ENCODE measurements at places on chromosomes 3 and 15. TPM values are rescaled to one million over a fixed set of nuclear protein-coding genes. Genes with fewer than 3 reads are reported as not detected.

DNA sequence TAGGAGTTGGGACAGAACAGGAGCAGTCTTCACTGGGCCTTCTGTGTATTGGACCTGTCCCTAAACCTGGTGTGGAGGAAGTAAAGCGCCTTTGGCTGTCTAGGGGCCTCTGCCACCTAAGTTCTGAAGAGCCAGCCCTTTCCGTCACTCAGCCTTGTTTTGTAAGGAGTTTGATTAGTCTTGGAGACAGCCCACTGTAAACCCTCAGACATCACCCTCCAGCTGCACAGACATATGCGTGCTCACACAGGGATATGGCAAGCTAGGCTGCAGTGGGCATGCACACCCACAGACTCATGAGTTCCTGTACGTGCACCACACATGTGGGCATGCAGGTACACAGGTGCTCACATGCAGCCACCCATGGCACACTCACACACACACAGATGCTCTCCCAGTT, 5.2 kb downstream of the PRKCD start:
- no peaks in the 10 kb centered on the region for H3K27me3 ChIP-seq
- H3K27ac ChIP-seq, result no peak overlapping the region
- H3K36me3 ChIP-seq, result no peaks in the 10 kb centered on the region
- H3K4me3 ChIP-seq, result no peak overlapping the region
- H3K4me1 ChIP-seq, result peaks cover 76% of the 10 kb centered on the region

Gene RHOV
- total RNA-seq, result not detected

GRCh38 chr15:39499681-39500080, 81.2 kb upstream of the THBS1 start:
- H3K36me3 ChIP-seq, result no peaks in the 10 kb centered on the region
- no peaks in the 10 kb centered on the region for H3K27me3 ChIP-seq
- no peak overlapping the region for H3K27ac ChIP-seq
- no peak overlapping the region for H3K4me3 ChIP-seq
- DNase-seq, result no peak
- H3K4me1 ChIP-seq, result peaks cover 11% of the 10 kb centered on the region

DNA sequence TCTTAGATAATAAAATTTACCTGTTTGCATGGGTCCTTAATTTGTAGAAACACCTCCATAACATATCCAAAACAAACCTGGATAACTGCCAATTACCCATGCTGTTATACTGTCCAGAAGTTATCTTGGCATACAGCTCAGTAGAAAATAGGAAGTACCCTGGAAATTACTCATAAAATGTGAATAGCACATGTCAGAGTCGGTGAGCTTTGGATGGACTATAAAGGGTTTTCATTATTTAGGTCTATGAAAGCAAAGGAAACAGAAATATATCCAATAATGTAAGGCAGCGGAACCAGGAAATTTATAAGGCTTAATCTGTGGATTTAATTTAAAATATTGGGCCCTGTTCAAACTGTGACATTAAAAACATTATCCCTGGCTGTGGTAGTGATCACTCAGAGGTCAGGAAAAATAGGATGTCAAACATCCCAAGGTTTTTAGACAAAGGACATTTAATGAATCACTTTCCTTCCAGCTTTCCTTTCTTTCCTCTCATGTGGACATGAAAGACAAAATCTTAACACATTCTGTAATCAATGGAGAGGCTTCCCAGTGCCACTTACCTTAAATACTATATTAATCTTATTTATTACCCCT, 459.0 kb upstream of the DPH6 start:
- DNase-seq, result no peak
- H3K27ac ChIP-seq, result no peak overlapping the region
- no peak overlapping the region for H3K4me3 ChIP-seq
- H3K27me3 ChIP-seq, result no peaks in the 10 kb centered on the region
- H3K4me1 ChIP-seq, result no peaks in the 10 kb centered on the region

Gene HDC
- total RNA-seq, result not detected

DNA sequence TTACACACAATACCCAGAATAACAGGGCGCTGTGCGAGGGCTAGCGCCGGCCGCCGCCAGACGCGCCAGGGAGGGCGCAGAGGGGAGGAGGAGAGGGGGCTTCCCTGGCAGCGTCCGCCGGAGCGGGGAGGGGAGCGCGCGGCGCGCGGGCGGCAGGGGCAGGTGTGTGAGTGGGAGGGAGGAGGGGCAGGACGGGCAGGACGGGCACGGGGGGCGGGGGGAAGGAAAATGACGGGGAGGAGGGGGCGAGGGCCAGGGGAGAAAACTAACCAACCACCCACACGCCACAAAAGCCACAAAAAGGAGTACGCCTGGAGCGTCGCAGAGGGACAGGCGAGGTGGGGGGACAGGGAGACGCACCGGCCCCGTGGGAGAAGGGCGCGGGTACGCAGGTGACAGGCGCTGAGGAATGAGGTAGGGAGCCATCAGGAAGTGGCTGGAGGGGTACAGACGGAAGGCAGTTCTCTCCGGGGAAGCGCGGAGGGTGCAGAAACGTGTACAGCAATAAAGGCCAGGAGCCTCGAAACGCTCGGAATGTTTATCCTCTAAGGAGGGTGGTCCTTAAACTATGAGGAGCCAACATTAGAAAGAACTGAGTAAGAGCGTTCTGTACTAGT, 610 bp upstream of the SATB1 start:
- peak; percentile 67 for DNase-seq
- peaks cover 79% of the 10 kb centered on the region for H3K4me1 ChIP-seq
- peaks cover 14% of the 10 kb centered on the region for H3K36me3 ChIP-seq
- H3K27ac ChIP-seq, result peak overlapping the region; percentile 99
- no peaks in the 10 kb centered on the region for H3K27me3 ChIP-seq
- peak overlapping the region; percentile 95 for H3K4me3 ChIP-seq

Gene SERINC4
- 0.27 TPM for total RNA-seq

Gene MED12L
- total RNA-seq, result 0.29 TPM

DNA sequence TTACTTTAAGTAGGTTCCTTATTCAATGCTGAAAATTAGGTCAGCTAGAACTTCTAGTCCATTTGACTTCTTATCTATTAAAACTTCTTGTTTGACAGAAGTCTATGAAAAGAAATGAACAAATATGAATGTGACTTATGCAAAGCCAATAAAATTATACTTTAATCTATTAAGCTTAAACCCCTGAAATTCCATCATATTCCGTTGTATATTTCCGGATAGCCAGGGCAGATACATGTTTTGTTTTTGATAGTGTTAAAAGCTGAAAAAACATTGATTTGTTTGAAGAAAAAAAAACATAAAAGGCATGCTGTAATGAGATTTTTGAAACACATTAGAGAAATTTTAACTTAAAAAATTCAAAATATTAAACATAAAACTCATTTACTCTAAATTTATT, 667.2 kb upstream of the NAALADL2 start:
- H3K27ac ChIP-seq, result no peak overlapping the region
- peaks cover 2% of the 10 kb centered on the region for H3K4me1 ChIP-seq
- H3K36me3 ChIP-seq, result no peaks in the 10 kb centered on the region
- H3K4me3 ChIP-seq, result no peak overlapping the region
